ENCODE measurements at places on chromosomes 2 and 18. TPM values are rescaled to one million over a fixed set of nuclear protein-coding genes. Genes with fewer than 3 reads are reported as not detected.

RAMP1 gene
- total RNA-seq, result 323 TPM

INHA gene
- total RNA-seq, result 3.2 TPM

DSC3 gene
- total RNA-seq, result 0.44 TPM

UCN gene
- total RNA-seq, result 2.0 TPM

- peak; percentile 26 for DNase-seq
Measured at GRCh38 chr18:39846265-39846664, 2108.8 kb upstream of the PIK3C3 start.

GRCh38 chr2:175889701-175890302 is 112.3 kb downstream of the LNPK start:
- no peak for DNase-seq

- DNase-seq, result peak; percentile 47
Measured at GRCh38 chr2:86337244-86337835, at the start of gene REEP1. Gene REEP1, minus strand, starts transcription at chr2:86337626. Its CDS starts 116 bp downstream, at chr2:86337510.

DNA sequence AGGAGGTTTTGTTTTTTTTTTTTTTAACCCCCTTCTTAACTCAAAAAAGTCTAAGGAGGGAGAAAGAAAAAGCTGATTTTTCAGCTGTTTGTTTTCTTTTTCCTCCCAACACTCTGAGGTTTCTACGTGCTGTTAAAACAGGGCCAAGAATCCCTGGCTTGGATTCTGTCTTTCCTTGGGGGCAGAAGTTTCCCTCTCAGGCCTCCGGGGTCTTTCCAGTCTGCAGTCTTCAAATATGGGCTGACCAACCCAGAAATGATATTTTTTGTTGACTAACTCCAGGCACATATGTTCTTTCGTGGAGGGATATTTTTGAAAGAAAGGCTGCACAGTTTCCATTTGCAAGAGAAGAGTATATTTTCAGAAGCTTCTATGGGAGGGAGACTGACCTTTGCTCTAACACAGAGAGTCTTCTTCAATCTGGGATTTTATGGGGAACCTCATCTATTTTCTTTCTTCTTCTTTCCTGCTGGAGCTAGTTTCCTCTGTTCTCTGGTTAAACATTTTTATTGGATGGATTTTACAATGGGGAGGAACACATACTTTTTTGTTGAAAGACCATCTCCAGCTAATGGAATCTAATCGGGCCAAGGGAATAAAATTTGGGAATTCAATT is 93.3 kb upstream of the SPRED2 start:
- no peak for DNase-seq

DNA sequence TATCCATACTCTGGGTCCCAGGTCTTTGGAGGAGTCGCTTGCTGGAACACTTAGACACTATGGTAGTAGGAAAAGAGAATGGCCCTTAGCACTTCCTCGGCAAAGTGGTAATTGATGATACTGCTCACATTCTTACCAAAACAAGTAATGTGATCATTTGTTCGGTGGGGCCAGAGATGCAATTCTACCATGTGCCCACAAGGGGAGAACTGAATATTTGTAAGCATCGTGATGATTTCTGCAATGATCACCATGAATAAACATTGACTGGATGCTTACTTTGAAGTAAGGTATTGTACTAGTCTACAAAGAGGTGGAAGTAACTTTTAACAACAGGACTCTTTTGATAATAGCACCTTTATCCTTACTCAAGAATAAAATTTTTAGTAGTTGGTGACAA is 109.7 kb downstream of the CD8B2 start:
- DNase-seq, result no peak

GRCh38 chr2:18837240-18837639 is 247.9 kb upstream of the NT5C1B start:
- no peak for DNase-seq

GRCh38 chr2:49813208-49813607 is 658.9 kb upstream of the FSHR start:
- DNase-seq, result no peak

DNA sequence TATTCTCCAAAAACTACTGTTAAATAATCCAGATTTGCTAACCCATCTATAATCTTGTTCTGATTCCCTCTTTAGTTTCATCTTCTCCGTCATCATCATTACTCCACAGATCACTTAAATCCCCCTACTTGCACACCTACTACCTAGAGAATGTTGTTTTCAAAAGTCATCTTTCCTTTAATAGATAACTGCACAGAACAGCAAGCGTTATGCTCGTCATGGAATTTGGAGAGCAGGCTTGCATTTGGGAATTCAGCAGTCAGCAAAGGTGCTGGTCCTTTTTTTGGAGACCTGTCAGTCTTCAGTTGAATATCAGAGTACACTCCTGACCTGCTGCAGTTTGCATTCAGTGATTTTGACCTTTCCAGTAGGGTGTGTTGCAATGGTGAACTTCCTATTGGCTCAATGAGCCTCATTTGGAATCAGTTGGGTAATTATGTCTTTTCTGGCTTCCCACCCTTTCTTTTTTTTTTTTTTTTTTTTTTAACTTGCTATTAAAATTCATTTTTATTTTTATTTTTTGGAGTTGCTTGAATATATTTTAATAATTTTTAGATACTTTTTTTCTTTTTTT is 110.6 kb downstream of the HNRNPLL start:
- DNase-seq, result no peak

- DNase-seq, result no peak
Measured at GRCh38 chr18:24278591-24278990, 119.0 kb downstream of the OSBPL1A start.

GRCh38 chr2:232448304-232448690 is 7.7 kb upstream of the ALPI start:
- no peak for DNase-seq

DNA sequence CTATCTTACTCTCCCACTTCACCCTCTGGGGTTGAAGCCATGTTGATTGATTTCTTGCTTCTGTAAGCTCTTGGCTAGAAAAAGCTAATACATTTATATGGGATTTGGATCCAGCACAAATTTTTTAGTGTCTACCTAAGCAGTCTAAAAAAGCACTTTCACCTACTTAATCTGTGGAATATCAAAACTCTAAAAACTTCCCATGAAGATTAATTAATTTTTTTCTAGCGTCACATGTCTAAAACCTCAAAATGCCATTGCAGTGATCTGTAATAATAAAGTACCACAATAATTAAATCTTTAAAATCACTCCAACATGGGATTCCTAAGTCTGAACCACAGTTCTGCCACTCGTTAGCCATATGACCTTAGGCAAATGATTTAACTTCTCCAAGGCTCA is 180.1 kb downstream of the EN1 start:
- DNase-seq, result no peak

DNA sequence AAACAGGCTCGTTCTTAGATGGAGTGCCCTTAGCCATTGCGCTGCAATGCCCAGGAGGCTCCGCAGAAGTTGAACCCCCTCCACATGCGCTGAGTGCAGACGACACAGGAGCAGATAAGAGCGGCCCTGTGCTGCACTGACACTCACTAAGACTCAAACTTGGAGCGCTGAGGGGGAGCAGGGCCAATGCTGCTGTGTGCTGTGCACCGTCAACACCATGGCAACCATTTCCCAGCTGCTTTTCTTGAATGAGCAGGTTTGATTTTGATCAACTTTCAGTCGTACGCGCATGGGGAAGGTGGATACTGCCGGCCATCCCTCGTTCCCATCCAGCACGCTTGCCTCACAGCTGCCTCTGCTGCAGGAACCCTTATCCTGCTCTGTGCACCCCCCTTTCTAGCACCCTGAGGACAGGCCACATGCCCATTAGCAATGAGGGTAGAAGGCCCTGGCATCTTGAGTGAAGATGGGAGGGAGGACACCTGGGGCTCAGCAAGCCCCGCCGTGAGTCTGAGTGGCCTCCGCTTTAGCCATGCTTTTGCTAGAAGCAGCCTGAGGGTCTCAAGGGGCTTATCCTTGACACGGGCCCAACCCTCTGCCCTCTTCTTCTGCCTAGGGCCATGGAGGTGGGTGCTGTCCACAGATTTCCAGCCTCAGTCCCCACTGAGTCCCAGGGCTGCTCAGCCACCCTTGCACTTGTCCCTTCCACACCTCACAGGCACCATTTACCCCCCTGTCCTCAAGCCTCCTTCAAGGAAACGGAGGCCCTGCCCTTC is 271.9 kb downstream of the PHLPP1 start:
- no peak for DNase-seq
